CD4-positive, alpha-beta T cell treated with Interleukin-6 for 4 hours (primary cell): ENCODE measurements at places on chromosomes 2 and 18.

DNA sequence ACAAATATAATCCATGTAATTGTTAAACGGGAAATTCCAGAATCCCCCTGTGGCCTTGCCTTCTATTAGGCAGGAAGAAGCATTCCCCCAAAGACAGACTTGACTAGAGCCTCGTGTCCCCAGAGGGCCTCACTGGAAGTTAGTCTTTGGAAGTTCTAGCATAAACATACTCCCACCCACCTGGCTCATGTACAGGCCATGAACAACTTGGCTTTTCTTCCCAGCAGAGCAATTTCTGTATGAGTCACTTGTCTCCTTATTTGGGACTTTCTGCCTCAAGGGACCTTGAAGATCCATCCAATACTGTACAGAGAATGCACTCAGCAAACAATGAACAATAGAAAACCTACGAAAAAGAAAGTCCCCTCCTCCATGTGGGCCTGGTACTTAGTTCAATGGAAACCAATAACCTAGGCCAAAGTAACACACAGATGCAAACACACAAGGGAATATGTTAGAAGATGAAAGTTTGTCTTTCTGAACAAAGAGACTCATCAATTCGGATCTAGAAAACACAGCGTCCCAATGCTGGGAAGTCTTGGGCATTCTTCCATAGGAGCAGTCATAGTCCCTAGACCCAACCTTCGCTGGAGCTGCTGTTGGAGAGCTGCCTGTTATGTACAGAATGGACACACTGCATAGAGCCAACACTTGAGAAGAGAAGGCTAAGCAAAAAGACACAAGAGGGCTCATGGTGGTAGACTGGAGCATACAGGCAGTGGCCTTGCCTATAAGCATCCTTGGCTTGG is 303.5 kb downstream of the HRH4 start:
- no peak for DNase-seq

DNA sequence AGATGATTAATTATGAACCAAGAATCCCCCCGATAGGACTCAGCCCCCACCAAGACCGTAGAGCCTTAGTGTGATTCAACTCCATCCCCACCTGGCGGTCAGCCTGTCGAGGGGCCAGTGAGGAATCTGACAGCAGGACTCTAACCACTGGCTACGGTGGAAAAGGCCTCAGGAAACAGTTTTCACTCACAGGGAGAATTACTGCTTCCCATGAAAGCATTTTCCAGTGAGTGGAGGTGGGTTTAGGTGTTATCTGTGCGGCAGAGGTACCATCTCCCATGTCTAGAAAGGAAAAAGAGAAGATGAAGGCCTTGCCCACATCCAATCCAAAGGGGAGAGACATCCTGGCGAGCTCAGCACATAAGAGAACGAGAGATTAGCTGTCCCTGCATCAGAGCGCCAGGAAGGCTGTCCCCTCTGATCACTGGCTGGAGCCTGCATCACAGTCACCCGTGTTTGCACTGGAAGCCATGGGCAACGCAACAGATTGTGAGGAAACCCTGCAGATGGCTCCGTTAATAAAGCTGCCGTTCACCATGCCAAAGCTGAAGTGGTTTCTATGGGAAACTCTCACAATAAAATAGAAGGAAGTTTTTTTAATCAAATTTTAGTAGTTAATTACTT is 22.3 kb downstream of the COX7A2L start:
- no peak for DNase-seq

GRCh38 chr18:76369791-76370190 is 125.3 kb downstream of the ZNF516 start:
- DNase-seq: no peak

DNA sequence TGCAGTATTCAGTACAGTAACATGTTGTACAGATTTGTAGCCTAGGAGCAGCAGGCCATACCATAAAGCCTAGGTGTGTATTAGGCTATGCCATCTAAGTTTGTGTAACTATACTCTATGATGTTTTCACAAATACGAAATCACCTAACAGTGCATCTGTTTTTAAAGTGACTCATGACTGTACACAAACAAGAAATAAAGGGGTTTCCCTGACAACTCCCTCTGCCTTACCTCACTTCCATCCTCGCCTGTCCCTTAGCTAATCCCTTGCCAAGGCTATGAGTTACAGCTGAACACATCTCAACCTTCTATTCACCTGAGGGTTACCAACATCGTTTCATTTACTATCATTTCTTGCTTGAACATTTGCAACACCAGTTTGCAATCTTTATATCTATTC is 78.6 kb upstream of the RPRM start:
- DNase-seq: no peak

DNA sequence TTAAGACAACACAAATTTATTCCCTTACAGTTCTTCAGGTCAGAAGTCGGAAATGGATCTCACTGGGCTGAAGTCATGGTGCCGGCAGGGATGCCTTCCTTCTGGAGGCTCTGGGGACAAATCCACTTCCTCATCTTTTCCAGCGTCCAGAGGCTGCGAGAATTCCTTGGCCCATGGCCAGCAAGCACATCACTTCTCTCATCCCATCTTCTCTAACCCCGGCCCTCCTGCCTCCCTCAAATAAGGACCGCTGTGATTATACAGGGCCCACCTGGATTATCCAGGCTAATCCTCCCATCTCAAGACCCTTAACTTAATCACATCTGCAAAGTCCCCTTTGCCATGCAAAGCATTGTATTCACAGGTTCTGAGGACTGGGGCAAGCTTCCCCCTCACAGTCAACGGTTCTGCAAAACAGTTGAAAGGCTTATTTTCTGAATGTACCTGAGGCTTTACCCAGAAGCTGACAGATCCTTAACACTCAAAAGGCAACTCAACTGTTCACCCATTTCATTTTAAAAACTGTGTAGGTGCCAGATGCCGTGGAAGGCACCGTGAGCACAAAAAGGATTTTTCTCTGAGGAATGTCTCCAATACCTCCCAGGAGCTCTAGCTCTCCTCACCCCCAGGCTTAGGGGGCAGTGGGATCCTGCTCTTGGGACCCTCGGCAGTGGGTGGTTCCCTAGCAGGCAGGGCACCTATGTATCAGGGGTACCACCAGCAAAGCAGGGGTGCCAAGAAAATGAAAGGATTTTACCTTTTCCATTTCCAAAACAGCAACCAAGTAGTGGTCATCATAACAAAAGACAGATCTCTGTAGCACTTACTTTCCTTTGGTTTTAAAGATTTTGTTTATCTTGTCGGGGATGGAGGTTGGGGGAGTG is 84.0 kb downstream of the KCTD1 start:
- DNase-seq: no peak

DNA sequence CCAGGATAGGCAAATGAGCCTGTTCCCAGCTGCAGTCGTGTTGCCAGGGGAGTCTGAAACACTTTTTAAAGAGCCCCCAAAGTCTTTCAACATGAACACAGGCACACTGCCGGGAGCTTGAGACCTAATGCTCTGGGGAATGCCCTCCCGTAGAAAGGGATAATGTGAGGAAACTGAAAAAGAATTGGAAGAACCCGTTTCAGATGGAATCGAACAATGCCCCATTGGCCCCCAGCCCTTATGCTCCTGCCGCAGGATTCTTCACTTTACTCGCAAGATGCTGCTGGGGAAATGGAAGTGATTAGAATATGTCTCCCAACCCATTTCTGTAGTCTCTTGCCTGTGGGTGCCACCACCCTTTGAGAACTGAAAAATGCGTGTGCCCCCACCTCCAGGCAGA is 136.3 kb upstream of the GATA6 start:
- DNase-seq: no peak

DNA sequence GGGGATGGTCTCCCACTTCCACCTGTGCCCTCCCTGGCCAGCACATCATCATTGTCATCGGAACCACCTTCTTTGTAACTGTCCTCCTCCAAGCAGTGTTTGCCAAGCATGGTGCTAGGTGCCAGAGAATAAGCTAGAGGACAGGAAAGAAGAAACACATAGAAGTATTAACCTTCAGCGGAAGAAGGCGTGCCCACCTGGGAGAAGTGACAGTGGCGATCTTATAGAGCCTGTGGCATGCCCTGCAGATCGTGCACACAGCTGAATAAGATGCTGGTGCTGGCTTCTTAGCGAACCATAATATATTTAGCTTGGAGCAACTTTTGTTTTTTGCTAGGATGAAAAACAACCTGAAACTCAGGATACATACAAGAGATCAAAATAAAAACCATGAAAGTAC is 148.0 kb downstream of the FAM210A start:
- no peak for DNase-seq
